ENCODE measurements at places on chromosomes 4 and X.
A peak's percentile ranks its signal among the peaks of the same experiment; 100 is the strongest.

- H3K36me3 ChIP-seq = no peaks in the 10 kb centered on the region
- no peak overlapping the region for H3K4me3 ChIP-seq
- no peaks in the 10 kb centered on the region for H3K27me3 ChIP-seq
- H3K27ac ChIP-seq = no peak overlapping the region
- no peak for DNase-seq
Measured at GRCh38 chrX:23385242-23385641, 50.6 kb downstream of the PTCHD1 start.

GRCh38 chr4:17072483-17072882 lies 174.0 kb upstream of the LDB2 start:
- peaks cover 18% of the 10 kb centered on the region for H3K4me1 ChIP-seq
- DNase-seq = no peak
- no peak overlapping the region for H3K4me3 ChIP-seq
- no peak overlapping the region for H3K27ac ChIP-seq

GRCh38 chr4:134952305-134952704 lies 750.7 kb upstream of the PABPC4L start:
- no peak overlapping the region for H3K4me3 ChIP-seq
- H3K27ac ChIP-seq = no peak overlapping the region
- no peaks in the 10 kb centered on the region for H3K36me3 ChIP-seq
- H3K4me1 ChIP-seq = no peaks in the 10 kb centered on the region
- no peaks in the 10 kb centered on the region for H3K27me3 ChIP-seq

DNA sequence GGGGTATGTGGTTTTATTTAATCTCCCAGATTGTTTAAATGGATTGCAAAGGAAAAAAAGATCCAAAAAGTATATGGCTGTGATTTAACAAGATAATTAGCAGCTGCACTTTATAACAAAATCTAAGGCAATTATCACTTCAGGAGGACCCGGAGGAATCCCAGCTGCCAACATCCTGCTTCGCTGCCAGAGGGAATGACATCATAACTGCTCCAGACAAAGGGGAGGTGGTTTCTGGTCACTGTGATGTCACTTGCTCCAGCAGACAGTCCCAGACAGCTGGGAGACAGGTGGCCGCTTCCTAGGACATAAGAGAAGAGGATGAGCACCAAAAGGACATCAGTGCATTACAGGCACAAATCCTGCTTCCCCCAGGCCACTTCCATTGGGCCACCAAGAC lies 371.0 kb downstream of the BCOR start:
- H3K4me1 ChIP-seq = no peaks in the 10 kb centered on the region
- H3K27ac ChIP-seq = no peak overlapping the region
- no peaks in the 10 kb centered on the region for H3K27me3 ChIP-seq
- DNase-seq = no peak
- H3K4me3 ChIP-seq = no peak overlapping the region

GRCh38 chrX:18924507-18925088 lies 59.3 kb downstream of the PHKA2 start:
- no peaks in the 10 kb centered on the region for H3K4me1 ChIP-seq
- peaks cover 17% of the 10 kb centered on the region for H3K36me3 ChIP-seq
- DNase-seq = no peak

- no peak overlapping the region for H3K27ac ChIP-seq
- H3K4me3 ChIP-seq = no peak overlapping the region
- DNase-seq = no peak
- H3K27me3 ChIP-seq = no peaks in the 10 kb centered on the region
Measured at GRCh38 chrX:17967888-17968287, 106.8 kb upstream of the RAI2 start.

GRCh38 chr4:76251441-76252270 lies at the start of gene FAM47E:
TSS of gene FAM47E (plus strand) at chr4:76251721. CDS start at chr4:76251747, 26 bp downstream.
- H3K4me3 ChIP-seq = peak within 1 kb of the TSS; percentile 61
- H3K27ac ChIP-seq = peak within 1 kb of the TSS; percentile 51
- no peak for DNase-seq
- no peaks in the 10 kb centered on the region for H3K36me3 ChIP-seq
- H3K4me1 ChIP-seq = peaks cover 9% of the 10 kb centered on the region
- H3K27me3 ChIP-seq = no peaks in the 10 kb centered on the region

GRCh38 chrX:117834076-117834475 lies 282.5 kb downstream of the KLHL13 start:
- DNase-seq = no peak
- no peaks in the 10 kb centered on the region for H3K4me1 ChIP-seq
- no peak overlapping the region for H3K4me3 ChIP-seq
- no peaks in the 10 kb centered on the region for H3K36me3 ChIP-seq
- no peak overlapping the region for H3K27ac ChIP-seq

GRCh38 chrX:63561425-63561824 lies 210.3 kb upstream of the SPIN4 start:
- peaks cover 9% of the 10 kb centered on the region for H3K4me1 ChIP-seq
- peak overlapping the region; percentile 49 for H3K4me3 ChIP-seq
- no peak for DNase-seq
- H3K27ac ChIP-seq = no peak overlapping the region
- no peaks in the 10 kb centered on the region for H3K27me3 ChIP-seq
- H3K36me3 ChIP-seq = no peaks in the 10 kb centered on the region
